Activated T-cell treated with anti-CD3 and anti-CD28 coated beads for 24 hours (primary cell): ENCODE measurements at places on chromosomes 2 and 18.

- peak; percentile 11 for DNase-seq
These were observed 91.8 kb downstream of the TGIF1 start for GRCh38 chr18:3541549-3542386.

DNA sequence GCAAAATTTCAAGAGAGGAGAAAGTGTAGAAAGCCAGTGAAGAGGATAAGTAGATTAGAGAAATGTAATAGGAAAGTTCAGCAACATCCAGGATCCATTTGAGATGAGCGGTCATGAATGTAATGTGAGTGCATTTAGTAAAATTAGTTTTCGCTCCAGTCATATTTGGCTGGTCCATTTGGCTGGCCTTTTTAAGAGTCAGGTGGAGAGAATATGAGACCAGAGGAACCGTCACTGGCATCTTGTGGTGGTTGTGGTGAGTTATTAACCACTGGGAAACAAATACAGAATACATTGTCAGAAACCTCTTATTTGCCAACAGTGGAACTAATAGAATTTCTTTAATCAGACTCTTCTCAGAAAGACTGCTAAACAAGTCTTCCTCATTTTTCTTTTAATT lies 1064.3 kb upstream of the CDH2 start:
- DNase-seq, result no peak

DNA sequence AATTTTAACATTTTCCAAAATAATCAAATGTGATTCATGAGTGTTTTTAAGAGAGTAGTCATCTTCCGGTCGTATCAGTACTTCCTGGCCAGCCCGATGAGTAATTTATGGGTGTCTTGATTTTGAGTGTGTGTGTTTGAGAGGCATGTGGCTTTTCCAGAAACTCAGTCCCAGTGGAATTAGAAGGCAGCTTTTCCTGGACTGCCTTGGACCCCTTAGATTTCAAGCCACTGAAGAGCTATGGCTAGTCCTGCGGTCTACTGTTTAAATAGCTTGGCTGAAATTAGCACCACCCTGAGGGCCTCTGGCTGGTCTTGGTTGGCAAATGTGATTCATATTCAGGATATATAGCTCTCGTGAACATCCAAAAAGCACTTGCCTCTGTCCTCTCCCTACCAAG lies 59.4 kb downstream of the HK2 start:
- no peak for DNase-seq

- DNase-seq, result no peak
These were observed 73.4 kb downstream of the ZBTB7C start for GRCh38 chr18:48335829-48336228.

- DNase-seq, result no peak
These were observed 38.8 kb downstream of the PPP4R1 start for GRCh38 chr18:9575558-9575957.

DNA sequence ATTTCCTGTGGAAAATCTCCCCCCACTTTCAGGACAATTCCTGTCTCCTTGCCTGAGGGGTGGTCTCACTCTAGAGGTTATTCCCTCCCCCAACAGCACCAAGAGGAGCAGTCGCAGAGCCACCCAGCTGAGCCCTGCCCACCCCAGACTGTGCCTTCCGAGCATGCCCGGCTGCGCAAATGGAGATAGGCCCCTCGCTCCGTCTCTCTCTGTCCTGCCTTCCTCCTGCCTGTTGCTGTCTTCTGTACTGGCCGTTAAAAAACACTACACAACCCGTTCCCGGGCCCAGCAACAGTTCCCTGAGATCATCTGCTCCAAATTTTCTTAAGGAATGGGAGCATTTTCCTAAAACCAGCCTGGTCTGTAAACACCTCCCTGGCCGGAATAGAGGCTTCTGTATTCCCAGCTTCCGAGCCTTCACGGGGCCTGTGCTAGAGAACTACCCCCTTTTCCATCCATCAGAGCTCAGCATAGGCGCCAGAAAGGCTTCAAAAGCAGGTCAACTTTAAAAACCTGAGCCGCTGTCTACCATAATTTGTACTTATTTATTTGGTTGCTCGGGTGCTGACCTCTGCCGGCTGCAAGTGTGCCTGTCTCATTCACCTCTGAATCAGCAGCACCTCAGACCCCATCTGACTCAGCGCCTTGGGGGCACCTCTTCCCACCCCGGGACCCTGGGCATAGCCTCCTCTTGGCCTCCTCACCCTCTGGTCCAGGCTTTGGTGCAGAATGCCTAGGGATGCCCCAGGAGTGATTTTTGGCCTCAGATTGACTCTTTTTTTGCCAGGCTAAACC lies 159.4 kb downstream of the PXDN start:
- no peak for DNase-seq
